RPMI7951 (cell line): ENCODE measurements at places on chromosomes 11 and 22. TPM values are rescaled to one million over a fixed set of nuclear protein-coding genes. Genes with fewer than 3 reads are reported as not detected.

TSPAN32 gene
- 0.72 and 2.7 TPM in 2 replicates for total RNA-seq

SYT9 gene
- total RNA-seq, result not detected in 2 replicates

SUSD2 gene
- total RNA-seq, result 0.39 and 0.96 TPM in 2 replicates

NCAM1 gene
- total RNA-seq, result 69.3 and 75.7 TPM in 2 replicates

GVQW3 gene
- total RNA-seq, result 2.5 and 3.6 TPM in 2 replicates
